CD4-positive, alpha-beta T cell treated with Interleukin-12 subunit alpha and Interleukin-12 subunit beta, for 1 hour (primary cell): ENCODE measurements at places on chromosomes 13 and 19.

DNA sequence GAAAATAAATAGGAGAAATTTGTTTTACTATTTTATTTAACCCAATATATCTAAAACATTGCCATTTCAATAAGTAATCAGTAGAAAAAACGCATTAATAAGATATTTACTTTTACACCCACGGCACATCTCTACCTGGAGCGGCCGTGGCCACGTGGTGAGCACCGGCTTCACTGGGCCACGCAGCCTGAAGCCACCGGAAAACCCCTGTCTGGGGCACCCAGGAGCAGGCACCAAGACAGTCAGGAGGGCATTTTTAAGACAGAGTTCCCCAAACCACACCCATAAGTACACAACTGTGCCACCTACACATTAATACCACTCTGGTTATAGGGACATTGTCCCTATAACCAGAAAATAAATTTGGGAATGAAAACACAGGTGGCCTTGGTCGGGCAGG, 80.9 kb downstream of the SPACA7 start:
- no peak for DNase-seq

GRCh38 chr19:33240181-33240771, 14.6 kb upstream of the SLC7A10 start:
- DNase-seq = no peak

DNA sequence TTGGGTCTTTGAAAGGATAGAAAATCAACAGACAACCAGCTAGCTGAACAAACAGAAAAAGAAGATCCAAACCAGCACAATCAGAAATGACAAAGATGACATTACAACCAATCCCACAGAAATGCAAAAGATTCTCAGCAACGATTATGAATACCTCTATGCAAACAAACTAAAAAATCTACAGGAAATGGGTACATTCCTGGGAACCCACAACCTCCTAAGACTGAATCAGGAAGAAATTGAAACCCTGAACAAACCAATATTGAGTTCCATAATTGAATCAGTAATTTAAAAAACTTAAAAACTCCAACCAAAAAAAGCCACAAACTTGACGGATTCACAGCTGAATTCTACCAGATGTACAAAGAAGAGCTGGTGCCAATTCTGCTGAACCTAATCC, 20.9 kb upstream of the C1QTNF9B start:
- no peak for DNase-seq

GRCh38 chr13:76570510-76570971, 315.7 kb downstream of the KCTD12 start:
- DNase-seq = no peak

GRCh38 chr13:27449081-27449603, 1.2 kb downstream of the MTIF3 start:
- DNase-seq = no peak

GRCh38 chr13:114151031-114151430, 18.6 kb upstream of the RASA3 start:
- peak; percentile 64 for DNase-seq

DNA sequence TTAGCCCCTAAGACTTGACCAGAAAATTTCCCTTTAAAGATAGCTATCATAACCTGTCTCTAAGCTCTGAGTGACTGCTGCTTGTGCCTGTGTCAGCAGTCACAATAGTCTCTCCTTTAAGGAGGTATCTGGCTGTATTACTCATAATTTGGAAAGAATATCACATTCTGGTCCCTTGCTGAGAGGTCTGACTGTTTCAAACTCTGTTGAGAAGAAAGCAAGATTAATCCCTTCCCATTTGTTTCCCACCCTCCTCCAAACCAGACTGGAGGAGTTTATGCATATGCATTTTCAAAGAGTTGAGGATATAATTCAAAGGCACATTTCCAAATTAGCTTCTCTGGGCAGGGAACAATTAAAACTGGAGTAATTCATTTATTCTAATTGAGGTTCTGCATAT, 2.3 kb downstream of the HTR2A start:
- DNase-seq = no peak

DNA sequence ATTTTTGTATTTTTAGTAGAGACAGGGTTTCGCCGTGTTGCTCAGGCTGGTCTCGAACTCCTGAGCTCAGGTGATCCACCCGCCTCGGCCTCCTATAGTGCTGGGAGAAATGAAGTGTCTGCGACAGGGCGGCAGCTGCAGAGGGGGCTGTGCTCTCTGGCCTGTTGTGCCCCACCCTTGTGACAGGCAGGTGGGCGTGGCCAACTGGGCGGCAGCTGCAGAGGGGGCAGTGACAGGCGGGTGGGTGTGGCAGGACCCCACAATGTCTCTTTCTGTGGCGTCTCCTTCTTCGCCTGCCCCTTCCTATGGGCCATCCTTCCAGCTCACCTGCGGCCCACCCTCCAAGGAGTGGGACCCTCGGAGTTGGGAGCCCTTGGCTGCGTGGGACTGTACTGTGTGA, 11.8 kb downstream of the STK11 start:
- DNase-seq = no peak

DNA sequence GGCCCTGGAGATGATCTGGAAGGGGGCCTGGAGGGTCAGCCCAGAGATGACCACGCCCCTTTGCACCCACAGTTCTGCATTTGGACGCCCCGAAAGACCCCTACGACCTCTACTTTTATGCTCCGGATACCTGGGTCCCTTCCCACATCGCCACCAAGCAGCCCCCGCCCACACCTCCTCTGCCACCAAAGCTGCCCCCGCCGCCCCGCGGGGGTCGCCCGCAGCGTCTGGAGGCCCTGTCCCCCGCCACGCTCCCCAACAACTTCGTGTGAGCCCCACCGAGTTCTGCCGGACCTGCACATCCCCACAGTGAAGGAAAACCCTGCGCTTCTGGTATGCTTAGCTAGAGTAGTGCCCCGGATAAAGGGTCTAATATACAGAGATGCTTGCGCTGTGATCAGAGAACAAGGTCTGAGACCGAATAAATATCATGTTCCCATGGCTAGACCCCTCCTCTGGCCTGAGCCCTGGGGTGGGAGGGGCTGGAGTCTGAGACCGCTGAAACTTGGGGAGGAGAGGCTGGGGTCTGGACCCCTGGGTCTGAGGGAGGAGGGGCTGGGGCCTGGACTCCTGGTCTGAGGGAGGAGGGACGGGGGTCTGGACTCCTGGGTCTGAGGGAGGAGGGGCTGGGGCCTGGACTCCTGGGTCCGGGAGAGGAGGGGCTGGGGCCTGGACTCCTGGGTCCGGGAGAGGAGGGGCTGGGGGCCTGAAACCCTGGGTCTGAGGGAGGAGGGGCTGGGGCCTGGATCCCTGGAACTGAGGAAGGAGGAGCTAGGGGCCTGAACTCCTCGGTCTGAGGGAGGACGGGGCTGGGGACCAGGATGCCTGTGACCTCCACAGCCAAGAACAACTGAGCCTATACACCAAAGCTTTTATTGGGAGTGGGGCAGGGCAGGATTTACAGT, 3.6 kb downstream of the GFY start:
- DNase-seq = no peak

GRCh38 chr13:36919171-36919832, 736 bp downstream of the SMAD9 start:
- DNase-seq = no peak

- DNase-seq = no peak
Observed at GRCh38 chr13:51959773-51960172, 51.5 kb downstream of the ATP7B start.

DNA sequence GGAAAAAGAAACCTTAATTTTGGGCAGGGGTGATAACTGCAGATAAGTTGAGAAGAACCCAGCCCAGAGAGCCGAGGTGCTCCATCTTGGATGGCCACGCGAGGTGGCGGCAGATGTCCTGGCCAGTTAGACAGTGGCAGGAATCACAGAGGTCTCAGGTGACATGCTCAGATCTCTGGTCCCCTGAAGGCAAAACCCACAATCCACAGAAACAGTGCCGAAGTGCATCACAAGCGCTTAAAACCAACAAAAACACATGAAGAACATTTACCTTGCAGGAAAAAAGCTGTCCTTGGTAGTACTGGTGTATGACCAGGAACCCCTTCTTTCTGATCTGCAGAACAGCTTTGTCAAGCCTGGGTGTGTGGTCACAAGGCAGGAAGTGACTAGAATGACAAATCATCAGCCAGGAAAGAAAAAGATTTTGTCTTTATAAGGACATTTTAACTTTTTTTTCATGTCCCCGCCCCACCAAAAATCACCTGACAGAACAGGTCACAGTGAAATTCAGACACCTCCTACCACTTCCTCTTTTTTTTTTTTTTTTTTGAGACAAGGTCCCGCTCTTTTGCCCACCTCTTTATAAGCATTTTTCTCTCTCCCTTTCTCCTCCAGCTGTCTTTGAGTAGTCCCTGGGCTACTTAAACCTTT, at the start of gene LCP1:
Gene LCP1, minus strand, starts transcription at position 338 of the 651 bp plus-strand sequence. CDS start 22,515 bp downstream, outside the sequence.
- DNase-seq = peak; percentile 92

GRCh38 chr13:47747901-47748300, 253.2 kb downstream of the SUCLA2 start:
- no peak for DNase-seq

- DNase-seq = no peak
Observed at GRCh38 chr13:45542878-45543277, 72.7 kb downstream of the ERICH6B start.

DNA sequence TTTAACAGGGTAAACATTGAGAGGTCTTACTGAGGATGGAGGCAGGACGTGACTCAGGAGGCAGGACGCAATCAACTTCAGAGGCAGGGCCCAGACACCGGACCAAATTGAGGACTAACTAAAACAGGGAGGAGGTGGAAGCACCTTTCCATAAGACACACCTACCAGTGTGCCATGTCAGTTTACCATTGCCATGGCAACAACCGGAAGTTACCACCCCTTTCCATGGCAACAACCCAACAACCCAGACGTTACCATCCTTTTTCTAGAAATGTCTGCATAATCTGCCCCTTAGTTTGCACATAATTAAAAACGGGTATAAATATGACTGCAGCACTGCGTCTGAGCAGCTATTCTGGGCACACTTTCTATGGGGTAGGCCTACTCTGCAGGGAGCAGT, 53.5 kb upstream of the SOX21 start:
- no peak for DNase-seq

- DNase-seq = no peak
Observed at GRCh38 chr13:112172641-112173251, 105.8 kb downstream of the SOX1 start.

GRCh38 chr19:29121684-29122083, 91.3 kb downstream of the UQCRFS1 start:
- no peak for DNase-seq

DNA sequence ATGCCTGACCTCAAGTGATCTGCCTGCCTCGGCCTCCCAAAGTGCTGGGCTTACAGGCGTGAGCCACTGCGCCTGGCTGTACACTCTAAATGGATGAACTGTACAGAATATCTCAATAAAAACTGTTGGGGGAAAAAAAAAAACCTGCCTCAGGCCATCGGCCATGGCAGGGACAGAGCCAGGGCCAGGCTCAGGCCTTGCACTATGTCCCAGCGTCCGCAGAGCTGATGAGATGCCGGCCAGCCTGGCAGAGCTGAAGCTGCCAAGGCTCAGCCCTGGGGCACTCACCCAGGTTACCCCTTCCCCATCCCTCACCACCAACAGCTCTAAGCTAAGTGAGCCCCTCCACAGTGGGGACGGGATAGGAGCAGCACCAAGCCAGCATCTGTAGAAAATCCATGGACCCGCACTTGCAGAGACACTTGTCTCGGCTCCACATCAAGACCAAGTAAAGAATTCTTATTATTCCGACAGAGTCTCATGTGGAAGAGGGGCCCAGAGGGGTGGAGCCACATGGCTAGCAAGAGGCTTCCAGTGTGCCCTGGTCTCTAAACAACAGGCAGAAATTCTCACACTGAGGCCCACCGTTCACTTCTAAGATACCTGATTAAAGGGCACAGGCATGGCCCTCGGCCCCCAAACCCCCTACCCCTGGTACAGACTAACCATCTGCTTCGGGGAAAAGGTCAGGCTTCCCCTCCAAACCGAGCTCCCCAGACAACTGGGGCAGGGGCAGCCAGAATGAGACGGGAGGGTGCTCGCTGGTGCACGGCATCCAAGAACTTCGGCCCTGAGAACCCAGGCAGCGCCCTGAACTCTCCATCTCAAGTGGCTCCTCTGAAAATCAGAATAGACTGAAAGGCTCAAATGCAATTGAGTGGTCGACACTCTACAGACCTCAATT, 5.8 kb downstream of the PPP6R1 start:
- DNase-seq = no peak
